Left lung (tissue), 14 donors: ENCODE measurements at places on chromosomes 2 and 18. TPM values are rescaled to one million over a fixed set of nuclear protein-coding genes. Genes with fewer than 3 reads are reported as not detected.

Gene UGT1A10
- polyA plus RNA-seq: not detected

DNA sequence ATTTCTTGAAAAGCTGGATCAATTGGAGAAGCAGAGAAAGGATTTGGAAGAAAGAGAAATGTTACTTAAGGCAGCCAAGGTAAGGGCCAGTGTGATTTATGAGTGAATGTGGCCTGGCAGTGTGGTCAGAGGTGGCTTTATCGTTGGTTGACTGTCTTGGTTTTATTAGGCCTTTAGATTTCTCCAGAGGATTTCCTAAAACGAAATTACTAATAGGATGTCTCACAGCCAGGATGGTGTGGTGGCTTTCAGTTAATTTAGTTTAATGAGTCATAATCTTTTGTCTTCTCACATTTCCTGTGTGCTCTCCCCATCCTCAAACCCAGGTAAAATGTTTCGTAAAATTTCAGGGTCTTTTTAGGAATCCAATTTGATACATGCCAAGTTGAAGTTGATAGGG lies 100.8 kb downstream of the TAF4B start:
- no peak for DNase-seq

Gene DSC2
- polyA plus RNA-seq: 14.0 TPM

Gene LONRF2
- polyA plus RNA-seq: 3.8 TPM

Gene FOXI3
- not detected for polyA plus RNA-seq

DNA sequence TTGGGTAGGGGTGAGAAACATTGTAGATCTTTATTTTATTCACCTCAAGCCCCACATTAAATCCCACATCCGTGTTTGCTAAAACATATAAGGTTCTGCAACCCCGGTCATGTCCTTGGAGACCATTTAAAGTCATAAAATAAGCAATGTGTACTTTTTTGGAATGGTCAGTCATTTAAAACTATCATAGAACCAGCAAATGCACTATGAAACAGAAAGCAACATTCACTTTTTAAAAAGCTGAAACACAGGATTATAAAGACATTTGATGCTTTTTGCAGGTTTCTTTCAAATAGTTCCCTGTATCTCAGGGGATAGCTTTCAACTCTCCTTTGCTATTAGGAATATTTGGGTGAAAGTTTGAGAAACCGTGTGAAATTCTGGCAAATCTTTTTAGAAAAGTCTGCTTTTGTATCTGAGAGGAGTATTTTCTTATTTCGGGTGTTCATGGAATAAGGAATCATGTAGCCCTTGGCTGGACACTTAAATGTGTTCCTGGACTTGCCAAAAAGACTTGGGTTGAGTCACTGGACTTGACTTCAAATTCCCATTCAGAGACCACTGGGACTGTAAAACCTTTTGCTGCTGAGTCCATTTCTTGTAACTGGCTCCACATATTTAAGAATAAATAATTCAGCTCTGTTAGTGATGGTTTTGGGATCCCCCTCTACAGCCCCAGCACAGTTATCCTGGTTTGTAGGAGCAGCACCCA lies 5.9 kb upstream of the CETN1 start:
- no peak for DNase-seq

Gene NT5C1B
- polyA plus RNA-seq: 1.3 TPM

GRCh38 chr2:17166506-17166905 lies 351.7 kb downstream of the RAD51AP2 start:
- no peak for DNase-seq

Gene ASXL3
- 12.1 TPM for polyA plus RNA-seq

Gene PROKR1
- 0.04 TPM for polyA plus RNA-seq

- DNase-seq: no peak
Measured at GRCh38 chr2:6945087-6945813, 28.0 kb downstream of the RNF144A start.

DNA sequence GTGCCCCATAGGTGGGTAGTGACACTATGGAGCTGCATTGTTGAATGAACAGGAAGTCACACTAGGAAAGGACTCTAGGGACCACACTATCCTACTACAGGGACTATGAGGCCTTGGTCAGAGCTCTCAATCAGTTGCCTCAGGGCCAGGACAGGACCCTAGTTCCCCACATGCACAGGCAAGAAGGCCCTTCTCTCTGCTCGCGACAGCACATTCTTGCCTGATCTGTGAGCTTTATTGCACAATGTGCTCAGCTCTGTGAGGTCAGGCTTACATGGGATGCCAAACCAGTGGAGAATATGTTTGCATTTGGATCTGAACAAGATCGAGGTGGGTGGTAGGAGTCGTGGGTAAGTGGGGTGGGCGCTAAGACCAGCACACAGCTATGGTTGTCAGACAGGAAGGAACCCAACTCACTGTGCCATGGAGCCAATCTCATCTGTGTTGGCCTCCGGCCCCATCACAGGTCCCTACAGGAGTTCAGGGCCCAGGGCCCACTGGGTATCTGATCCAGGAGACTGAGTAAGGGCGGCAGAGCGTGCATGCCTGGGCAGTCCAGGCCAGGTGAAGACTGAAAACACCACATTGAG lies 8.0 kb downstream of the PCARE start:
- no peak for DNase-seq

Gene ZSWIM2
- not detected for polyA plus RNA-seq

Gene STPG4
- 0.17 TPM for polyA plus RNA-seq

Gene KCNG2
- 0.25 TPM for polyA plus RNA-seq

Gene TGFBRAP1
- polyA plus RNA-seq: 14.2 TPM

Gene MAL
- 2.4 TPM for polyA plus RNA-seq

- no peak for DNase-seq
Measured at GRCh38 chr2:217033186-217033585, 173.3 kb upstream of the TNP1 start.
